HuH-7 (cell line): ENCODE measurements at places on chromosomes 2 and 18.

- no peak for DNase-seq
These were observed 186.4 kb upstream of the LRRTM1 start for GRCh38 chr2:80490964-80491363.

- no peak for DNase-seq
These were observed 66.3 kb upstream of the DARS1 start for GRCh38 chr2:136051725-136052048.

DNA sequence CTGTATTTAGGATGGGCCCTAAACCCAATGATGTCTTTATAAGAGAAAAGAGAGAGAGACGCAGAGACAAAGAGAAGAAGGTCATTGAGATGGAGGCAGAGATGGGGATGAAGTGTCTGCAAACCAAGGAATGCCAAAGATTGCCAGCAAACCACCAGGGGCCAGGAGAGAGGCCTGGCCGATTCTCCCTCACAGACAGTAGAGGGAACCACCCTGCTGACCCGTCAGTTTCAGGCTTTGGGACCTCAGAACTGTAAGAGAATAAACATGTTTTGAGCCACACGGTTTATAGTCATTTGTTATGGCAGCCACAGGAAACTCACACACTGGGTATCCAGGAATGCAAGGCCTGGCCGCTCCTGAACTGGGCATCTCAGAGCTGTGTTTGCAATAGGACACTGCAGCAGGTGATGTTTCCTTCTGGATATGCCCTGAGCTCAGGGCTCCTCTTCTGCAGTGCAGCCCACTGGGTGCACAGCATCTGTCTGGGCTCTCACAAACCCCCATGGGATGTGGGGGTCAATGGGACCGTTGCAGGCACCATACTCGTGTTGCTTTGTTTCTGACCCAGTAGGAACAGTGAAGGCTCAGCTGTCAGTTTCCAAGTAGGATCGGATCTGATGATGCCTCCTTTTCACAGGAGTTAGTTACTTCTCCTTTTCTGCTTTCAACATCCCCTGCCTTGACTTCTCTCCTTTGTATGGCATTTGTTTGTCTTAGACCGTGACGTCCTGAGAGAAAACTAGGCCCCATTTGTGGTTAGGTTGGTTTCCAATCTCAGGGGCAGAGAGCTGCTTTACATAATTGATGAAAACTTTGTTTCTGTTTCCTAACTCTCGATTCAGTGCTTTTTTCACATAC lies 20.8 kb downstream of the PTPN18 start:
- DNase-seq = no peak

- no peak for DNase-seq
These were observed 382.8 kb upstream of the HS6ST1 start for GRCh38 chr2:128701418-128701817.

- DNase-seq = no peak
These were observed 84.1 kb upstream of the SLC66A3 start for GRCh38 chr2:11071211-11071610.

GRCh38 chr18:24613896-24614640 lies 153.6 kb downstream of the HRH4 start:
- DNase-seq = no peak

DNA sequence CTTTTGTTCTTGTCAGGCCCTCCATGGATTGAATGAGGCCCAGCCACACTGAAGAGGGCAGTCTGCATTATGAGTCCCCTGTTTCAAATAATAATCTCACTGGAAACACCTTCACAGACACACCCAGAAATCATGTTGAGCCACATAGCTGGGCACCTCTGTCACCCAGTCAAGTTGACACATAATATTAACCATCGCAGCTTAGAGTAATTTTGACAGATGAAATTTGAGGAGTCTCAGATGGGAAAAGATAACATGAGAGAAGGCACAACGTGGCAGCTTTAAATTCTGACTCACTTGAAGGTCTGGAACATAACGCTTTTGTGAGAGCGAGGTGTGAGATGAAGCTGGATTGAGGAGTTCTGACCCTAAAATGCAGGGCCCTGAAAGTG lies 70.9 kb upstream of the TMEM87B start:
- DNase-seq = no peak

- no peak for DNase-seq
These were observed 59.4 kb downstream of the DGKD start for GRCh38 chr2:233413559-233414272.

DNA sequence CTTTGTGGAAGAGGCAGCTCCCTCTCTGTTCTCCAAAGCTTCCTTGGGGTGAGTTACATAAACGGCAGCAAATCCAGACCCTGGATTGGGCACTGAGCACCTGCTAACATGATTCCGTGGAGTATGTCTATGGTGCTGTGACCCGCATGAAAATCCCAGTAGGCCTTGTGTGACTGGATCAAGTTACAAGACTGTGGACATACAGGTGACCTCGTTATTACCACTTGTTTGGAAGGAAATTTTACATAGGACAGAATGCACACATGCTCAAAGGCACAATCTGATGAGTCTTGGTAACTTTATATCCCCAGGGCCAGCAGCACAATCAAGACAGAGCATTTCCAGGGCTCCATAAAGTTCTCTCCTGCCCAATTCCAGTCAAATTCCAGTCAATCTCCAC lies 120.2 kb upstream of the OTOS start:
- no peak for DNase-seq

- no peak for DNase-seq
These were observed 34.6 kb upstream of the IL1B start for GRCh38 chr2:112870841-112871835.

- no peak for DNase-seq
These were observed 117.3 kb downstream of the DPP4 start for GRCh38 chr2:161956738-161957137.

GRCh38 chr2:130365075-130365474 lies 9.2 kb downstream of the PTPN18 start:
- no peak for DNase-seq

GRCh38 chr2:161975062-161975812 lies 98.8 kb downstream of the DPP4 start:
- no peak for DNase-seq

GRCh38 chr2:1745171-1746023 lies 1.1 kb upstream of the PXDN start:
- no peak for DNase-seq

DNA sequence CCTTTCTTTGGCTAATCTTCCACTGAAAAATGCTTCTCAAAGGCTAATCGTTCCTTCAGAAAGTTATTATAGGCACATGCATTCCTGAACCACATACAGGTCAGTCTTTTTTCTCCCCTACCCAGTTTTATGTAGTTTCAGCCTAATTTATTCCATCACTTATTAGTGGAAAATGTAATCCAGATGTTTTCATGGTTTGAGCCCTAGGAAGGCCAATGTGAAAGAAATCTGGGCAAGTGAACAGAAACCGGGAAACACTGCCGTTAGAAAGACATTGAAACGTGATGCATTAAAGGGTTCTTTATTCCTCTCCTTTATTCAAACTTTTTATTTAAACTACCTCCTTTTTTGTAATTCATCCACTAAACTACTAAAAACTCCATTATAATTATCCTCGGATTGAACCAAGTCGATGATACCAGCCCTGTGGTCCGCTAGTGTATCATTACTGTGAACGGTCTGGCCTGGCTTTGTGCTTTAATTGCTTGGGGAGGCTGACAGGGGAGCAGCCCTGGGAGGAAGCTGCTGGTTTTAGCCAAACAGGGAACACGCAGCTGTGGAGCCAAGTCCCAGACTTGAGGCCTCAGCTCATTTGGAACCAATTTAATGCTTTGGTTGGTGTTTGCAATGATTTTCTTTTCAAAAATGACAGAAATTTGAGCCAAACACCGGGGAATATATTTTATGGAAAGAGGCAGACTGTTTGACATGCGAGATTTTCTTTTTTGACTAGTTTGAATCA lies 149.2 kb downstream of the ARHGAP28 start:
- no peak for DNase-seq

- DNase-seq = no peak
These were observed 1985.1 kb upstream of the PIK3C3 start for GRCh38 chr18:39969803-39970494.

DNA sequence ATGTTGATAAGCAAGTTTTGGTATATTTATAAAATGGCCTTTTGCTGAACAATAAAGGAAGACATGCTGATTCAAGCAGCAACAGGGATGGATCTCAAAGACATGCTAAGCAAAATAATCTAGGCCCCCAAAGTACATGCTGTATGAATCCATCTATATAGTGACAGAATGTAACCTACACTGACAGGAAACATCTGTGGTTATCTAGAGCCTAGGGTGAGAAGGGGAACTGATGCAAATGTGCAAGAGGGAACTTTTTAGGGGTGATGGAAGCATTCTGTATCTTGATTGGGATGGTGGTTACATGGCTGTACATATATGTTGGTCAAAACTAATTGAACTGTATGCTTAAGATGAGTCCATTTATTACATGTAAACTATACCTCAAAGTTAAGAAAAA lies 24.2 kb downstream of the CNRIP1 start:
- DNase-seq = no peak

- DNase-seq = no peak
These were observed 60.8 kb downstream of the EFEMP1 start for GRCh38 chr2:55862673-55863390.

- no peak for DNase-seq
These were observed 18.0 kb upstream of the SERPINB11 start for GRCh38 chr18:63684718-63685117.

DNA sequence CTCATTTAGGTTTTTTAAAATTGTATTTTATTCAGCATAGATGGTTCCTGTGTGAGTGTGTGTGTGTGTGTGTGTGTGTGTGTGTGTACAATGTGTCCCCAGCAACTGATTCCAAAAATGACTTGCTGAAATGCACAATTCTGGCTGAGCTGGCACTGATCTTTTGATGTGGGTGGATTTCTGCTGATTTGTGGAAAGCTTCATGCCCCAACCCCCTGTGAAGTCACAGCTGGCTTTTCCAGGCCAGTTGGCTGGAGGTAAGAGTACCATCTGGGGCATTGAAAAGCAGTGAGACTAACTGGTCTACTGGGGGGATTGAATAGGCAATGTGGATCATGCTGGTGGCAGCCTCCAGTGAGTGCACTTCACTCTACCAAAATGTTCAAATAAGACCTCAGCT lies 187.2 kb downstream of the LRRTM1 start:
- no peak for DNase-seq

DNA sequence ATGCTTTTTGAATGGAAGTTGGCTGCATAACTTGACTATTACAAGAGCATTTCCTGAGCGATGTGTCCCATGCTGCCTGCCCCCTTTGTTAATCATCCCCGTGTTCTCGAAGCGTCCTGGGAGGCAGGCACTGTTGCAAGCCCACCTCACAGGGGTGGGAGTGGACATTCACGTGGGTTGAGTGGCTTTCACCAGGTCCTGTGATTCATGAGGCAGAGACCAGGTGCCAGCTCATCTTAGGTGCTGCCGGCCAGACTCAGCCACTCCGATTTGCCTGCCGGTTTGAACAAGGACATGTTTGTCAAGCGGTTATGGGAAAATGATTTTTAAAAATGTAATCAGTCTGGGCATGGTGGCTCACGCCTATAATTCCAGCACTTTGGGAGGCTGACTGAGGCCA lies 112.5 kb downstream of the ZNF532 start:
- no peak for DNase-seq

- DNase-seq = no peak
These were observed 775.3 kb upstream of the NRXN1 start for GRCh38 chr2:51807229-51807628.

DNA sequence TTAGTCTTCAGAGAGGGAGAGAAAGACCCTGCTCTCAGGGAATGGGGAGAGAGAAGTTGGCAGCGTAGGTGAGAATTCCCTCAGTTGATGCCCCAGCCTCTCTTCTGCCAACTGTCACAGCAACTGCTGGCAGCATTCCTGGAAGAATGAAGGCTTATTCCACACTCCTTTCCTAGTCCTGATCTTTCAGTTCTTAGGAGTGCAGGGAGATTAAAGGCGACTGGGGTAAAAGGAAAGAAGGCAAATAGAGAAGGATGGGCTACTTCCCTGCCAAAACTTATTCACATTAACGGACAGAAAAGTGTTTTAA lies 65.9 kb upstream of the ACAA2 start:
- DNase-seq = no peak

DNA sequence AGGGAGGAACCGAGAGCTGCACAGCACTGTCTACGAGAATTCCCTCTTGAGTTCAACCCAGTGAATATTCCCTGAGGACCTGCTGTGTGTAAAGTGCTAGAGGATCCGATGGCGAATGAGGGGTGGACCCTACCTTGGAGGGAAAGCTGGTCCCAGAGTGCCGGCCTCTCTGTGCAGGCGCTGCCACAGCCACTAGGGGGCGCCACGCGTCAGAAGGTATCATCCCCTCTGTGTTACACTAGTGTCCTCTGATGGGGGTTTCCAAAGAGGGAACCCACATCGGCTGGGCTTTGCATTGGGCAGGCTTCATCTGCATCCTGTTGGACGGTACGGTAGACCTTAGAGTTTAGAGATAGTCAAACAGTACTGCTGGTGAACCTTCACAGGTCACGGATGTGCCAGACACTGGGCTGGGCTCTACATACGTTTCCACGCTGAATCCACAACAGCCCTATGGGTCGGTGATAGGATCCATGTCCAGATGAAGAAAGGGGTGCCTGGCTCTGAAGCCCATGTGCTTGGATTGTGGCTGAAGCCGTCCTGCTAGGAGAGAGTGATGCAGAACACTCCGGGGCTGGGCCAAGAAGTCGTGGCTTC lies 39.0 kb downstream of the COA5 start:
- peak; percentile 98 for DNase-seq

DNA sequence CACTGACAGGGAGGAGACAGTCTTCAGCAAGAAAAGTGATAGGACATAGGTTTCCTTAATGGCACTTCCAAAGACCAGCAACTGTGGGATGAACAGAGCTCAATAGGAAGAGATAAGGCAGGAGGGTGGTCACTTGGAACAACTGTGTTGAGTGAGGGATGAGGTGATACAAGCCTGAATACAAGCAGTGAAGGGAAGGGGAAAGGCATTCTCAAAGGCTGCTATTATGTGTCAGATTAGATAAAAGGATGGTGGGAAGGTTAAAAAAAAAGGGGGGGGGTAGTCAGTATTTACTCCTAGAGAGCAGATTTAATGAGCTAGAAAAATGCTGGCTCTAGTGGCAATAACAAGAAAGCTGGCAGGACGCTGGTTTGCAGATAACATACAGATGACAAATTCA lies 25.7 kb downstream of the CCBE1 start:
- no peak for DNase-seq

DNA sequence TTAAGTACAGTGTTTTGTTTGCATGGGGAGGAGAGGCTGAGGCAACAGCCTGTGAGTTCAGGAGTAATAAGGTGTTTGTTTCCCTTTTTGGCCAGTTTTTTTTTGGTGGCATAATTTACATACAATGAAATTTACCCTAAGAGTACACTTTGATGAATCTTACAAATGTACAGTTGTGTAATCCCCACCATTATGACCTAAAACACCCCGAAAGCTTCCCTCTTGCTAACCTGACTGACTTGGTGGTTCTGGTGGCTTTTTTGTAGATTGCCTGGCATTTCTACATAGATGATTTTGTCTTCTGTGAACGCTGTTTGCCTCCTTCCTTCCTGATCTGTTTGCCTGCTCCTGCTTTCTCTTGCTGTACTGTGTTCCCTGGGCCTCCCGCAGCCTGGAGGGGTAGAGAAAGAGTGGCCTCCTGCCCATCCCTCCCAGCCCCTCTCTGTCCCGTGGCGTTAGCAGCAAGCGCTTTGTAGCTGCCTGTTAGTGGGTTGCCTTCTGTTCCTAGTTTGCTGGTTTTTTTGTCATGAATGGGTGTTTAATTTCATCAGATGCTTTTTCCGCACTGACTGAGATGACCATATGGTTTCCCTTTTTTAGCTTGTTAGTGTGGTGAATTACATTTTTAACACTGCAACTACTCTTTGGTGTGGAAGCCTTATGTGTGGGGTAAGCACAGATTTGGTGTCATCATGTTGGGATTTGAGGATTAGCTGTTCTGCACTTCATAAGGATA lies 32.1 kb downstream of the ASAP2 start:
- no peak for DNase-seq
